ENCODE measurements at places on chromosomes 4 and X.

DNA sequence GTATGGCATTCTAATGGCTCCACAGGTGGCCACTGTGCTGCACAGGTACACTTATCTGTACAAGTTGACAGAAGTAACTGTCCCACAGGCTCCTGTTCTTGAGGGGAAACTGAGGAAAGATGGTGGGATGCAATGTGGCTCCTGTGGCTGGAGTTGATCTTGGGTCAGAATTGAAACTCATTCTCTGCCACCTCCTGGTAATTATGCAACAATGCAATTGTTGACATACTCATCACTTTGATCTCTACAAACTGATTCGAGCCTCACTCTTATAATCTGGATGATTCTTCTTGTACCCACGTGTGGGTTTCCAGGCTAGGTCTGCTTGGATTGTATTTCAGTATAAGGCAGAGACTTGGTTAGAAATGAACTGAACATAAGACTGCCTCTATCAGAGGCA lies 148.8 kb downstream of the CCNG2 start:
- no peak for DNase-seq

DNA sequence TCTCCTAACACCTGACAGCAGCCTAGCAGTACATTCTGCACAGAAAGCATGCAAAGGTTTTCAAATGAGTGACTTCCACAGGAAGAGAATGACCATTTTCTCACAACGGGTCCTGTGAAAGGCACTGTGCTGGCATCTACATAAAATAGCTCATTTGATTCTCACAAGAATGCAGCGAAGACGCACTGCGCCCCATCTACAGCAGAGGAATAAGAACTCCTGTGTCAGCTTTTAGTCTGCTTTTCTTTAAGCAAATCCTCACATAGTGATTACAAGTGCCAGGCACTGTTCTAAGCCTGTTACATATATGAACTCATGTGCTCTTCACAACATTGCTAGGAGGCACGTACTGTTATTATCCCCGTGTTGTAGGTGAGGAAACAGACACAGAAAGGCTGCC lies 62.5 kb downstream of the AFAP1 start:
- DNase-seq: no peak

GRCh38 chr4:7987148-7987989 lies 47.7 kb upstream of the AFAP1 start:
- DNase-seq: peak; percentile 82

- DNase-seq: no peak
These were observed 242.8 kb downstream of the ADGRL3 start for GRCh38 chr4:61442936-61443335.

GRCh38 chr4:106019771-106020170 lies 124.5 kb downstream of the NPNT start:
- DNase-seq: peak; percentile 33

- no peak for DNase-seq
These were observed 231.4 kb upstream of the KLF8 start for GRCh38 chrX:56000729-56001128.

DNA sequence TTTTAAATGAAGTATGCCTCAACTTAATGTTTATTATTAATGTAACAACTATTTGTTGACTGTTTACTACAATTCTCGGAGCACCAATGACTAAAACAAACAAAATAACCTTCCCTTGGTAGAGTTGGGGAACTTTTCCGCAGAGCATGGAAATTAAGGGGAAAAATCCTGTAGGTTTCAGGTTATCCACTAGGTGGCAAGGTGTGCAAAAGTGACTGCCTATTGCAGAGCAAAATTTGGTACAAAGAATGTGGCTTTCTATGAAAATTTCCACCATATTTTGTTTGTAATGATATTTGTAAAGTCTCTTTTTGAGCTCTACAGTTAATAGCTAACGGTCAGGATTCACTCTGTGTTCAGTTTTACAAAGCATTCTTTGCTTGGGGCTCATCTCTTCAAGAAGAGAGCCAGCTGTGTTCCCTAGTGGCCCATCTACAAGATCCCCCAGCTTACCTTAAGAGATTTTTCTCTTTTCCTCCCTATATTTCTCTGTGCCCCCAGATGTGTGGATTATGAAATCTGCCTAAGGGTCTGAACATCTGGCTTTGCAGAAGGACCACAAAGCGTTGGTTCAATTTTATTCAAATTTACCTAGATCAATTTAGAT lies 61.1 kb downstream of the FBXO8 start:
- DNase-seq: no peak

DNA sequence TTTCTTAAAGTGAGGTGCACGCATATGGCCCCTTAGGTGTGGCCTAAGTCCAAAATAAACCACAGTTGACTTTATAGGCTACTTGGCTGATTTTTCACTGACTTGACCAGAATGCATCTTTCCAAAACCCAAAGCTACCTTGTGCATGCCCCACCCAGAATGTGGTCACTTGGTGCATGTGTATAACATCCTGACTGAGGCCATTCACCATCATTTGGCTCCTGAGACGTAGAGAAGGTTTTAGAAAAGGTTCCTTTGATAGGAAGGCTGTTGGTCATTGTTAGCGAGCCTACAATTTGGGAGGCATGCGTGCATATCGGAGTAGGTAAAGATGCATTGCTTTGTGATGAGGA lies 84.6 kb downstream of the PLAC1 start:
- DNase-seq: no peak

DNA sequence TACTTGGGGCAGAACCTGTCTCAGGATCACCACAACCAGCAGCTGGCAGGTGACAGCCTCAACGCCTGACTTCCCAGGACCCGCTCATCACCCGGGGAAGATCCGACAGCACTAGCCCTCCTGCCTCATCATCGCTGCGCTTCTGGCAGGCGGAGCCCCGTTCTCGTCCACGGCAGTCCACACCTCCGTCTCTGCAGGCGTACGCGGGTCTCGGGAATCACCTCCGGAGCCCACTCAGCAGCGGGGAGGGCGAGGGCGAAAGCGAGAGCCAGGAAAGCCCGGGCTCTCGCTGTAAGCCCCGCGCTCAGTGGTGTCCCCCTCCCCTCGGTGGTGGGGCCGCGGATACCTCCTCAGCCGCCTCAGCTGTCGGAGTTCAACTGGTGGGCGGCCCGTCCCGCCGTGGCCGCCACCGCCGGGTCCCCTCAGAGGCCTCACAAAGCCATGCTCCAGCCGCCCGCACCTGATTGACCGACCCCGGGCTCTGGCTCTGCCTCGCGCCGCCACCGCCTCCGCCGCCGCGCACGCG lies 518 bp upstream of the CNKSR2 start:
- no peak for DNase-seq

DNA sequence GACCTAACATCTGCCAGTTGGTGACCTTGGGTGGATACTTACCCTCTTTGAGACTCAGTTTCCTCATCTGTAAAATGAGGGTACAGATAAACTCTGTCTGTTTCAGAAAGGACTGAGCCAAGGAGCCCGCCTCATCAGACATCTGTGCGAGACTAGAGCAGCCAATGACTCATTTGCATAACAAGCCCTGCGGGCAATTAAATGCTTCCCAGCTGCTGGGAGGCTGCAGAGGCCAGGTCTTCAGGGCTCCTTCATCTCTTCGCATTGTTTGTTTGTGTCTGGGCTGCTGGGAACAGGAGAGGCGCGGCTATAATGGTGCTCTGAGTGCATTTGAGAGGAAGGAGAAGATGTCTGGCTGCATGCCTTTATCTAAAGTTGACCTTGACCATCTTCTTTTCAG lies 85.0 kb downstream of the ADRA2C start:
- no peak for DNase-seq

- no peak for DNase-seq
These were observed 111.5 kb downstream of the LARP7 start for GRCh38 chr4:112748352-112748878.

GRCh38 chrX:49077941-49078340 lies 1.7 kb downstream of the WDR45 start:
- peak; percentile 16 for DNase-seq

GRCh38 chr4:60617731-60618130 lies 582.4 kb upstream of the ADGRL3 start:
- no peak for DNase-seq

GRCh38 chr4:575281-576141 lies 584 bp downstream of the TMEM271 start:
- DNase-seq: peak; percentile 87

DNA sequence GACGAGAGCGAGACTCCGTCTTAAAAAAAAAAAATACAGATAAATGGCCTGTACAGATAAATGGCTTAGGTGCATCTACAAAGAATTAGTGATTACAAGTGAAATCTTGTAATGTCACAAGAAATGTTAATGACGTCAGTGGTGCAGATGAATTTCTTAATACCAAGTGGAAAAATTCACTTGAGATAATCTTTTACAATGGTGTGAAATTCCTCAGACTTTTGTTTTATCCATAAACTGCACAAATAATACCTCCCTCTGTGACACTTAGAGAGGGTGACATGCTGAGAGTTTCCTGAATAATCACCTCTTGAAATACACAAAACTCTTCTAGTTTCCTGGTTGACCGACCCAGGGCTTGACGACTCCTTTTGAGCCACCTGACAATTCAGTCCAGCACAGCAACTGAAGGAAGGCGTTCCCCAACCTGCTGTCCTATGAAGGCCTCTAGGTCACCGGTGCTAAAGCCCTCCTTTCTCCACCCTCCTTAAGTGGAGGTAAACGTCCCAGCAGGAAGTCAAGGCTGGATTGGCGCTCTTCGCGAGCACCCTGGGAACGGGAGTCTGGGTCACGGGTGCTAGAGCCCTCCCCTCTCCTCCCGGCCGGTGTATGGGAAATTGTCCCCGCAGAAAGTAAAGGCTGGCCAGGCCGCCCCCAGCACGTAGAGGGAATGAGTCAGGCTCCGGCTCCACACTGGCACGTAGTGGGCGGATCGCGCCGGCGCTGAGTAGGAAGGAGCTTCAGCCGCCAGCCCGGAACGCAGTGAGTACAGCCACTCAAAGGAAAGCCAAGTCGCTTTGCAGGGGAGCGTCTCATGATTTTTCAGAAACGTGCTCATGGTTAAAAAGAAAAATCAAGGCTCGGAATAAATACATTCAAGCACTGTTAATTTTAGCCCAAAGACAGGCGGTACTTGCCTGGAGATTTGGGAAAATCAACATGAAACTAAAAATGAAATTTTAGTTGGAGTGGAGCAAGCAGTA lies at the start of gene TMEM144:
Gene TMEM144, plus strand, starts transcription at position 662 of the 983 bp plus-strand sequence. CDS start 2,182 bp downstream, outside the sequence.
- DNase-seq: peak; percentile 84

DNA sequence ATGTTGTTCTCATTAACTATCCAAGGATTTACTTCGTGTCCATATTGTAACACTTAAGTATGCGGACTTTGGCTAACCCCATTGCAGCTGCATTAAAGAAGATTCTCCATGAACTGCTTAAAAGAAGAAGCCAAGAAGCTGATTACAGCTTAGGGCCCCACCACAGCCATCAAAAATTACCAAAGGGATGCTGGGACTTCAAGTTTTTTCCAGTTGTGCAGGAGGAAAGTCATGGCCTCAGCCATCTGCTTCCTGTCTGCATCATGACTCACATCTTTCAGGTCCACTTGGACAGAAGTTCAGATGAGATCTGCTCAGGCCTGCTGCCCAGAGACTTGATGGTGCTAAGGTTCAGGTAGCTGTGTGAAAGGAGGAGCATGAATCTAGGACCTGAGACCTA lies 38.8 kb upstream of the CAPN6 start:
- no peak for DNase-seq
